Brain (organoid and tissue), 16 donors: ENCODE measurements at places on chromosomes 11 and 22. TPM values are rescaled to one million over a fixed set of nuclear protein-coding genes. Genes with fewer than 3 reads are reported as not detected.

The MMP27 gene
- polyA plus RNA-seq: not detected

The SAC3D1 gene
- 44.9 TPM for polyA plus RNA-seq

The CHADL gene
- 36.5 TPM for polyA plus RNA-seq

The UPK3A gene
- 13.6 TPM for polyA plus RNA-seq

The LGR4 gene
- 6.3 TPM for polyA plus RNA-seq

The HRAS gene
- polyA plus RNA-seq: 127 TPM

The C11orf65 gene
- 1.4 TPM for polyA plus RNA-seq

The ZNRF3 gene
- 10.9 TPM for polyA plus RNA-seq

The MAJIN gene
- polyA plus RNA-seq: not detected

The TENM4 gene
- polyA plus RNA-seq: 15.7 TPM

The MS4A1 gene
- not detected for polyA plus RNA-seq

The CARD16 gene
- polyA plus RNA-seq: 1.7 TPM

The PATE2 gene
- not detected for polyA plus RNA-seq

The F2 gene
- not detected for polyA plus RNA-seq

The POTEH gene
- polyA plus RNA-seq: not detected

The LYVE1 gene
- 4.1 TPM for polyA plus RNA-seq

The PRR14L gene
- 9.3 TPM for polyA plus RNA-seq

The PANX3 gene
- not detected for polyA plus RNA-seq

The MUC15 gene
- polyA plus RNA-seq: not detected

The KCNJ5 gene
- 1.3 TPM for polyA plus RNA-seq

The VSIG2 gene
- polyA plus RNA-seq: not detected

The GDPD5 gene
- 18.9 TPM for polyA plus RNA-seq

The HDHD5 gene
- 35.6 TPM for polyA plus RNA-seq

The PATZ1 gene
- 84.9 TPM for polyA plus RNA-seq

The WNT11 gene
- 1.0 TPM for polyA plus RNA-seq

The YPEL4 gene
- polyA plus RNA-seq: 25.0 TPM

The TREH gene
- polyA plus RNA-seq: not detected

The SBF1 gene
- polyA plus RNA-seq: 77.0 TPM

The SMTNL1 gene
- not detected for polyA plus RNA-seq

The TP53AIP1 gene
- polyA plus RNA-seq: 0.44 TPM

The RIC3 gene
- polyA plus RNA-seq: 4.9 TPM

The GAL3ST1 gene
- polyA plus RNA-seq: 16.0 TPM

The CST6 gene
- polyA plus RNA-seq: not detected

The C11orf54 gene
- 20.4 TPM for polyA plus RNA-seq

The GPR83 gene
- polyA plus RNA-seq: 3.4 TPM

The TIMP3 gene
- polyA plus RNA-seq: 47.8 TPM

The BEST1 gene
- 12.1 TPM for polyA plus RNA-seq

The RIMBP3B gene
- 0.34 TPM for polyA plus RNA-seq

The TMPRSS4 gene
- polyA plus RNA-seq: 0.51 TPM

The ANKRD13D gene
- polyA plus RNA-seq: 35.3 TPM

The OR51B2 gene
- not detected for polyA plus RNA-seq

The ALDH3B2 gene
- not detected for polyA plus RNA-seq

The APOBEC3H gene
- polyA plus RNA-seq: not detected

The OR52I2 gene
- polyA plus RNA-seq: not detected

The NCF4 gene
- polyA plus RNA-seq: 1.3 TPM

The SCUBE1 gene
- 0.29 TPM for polyA plus RNA-seq

The PTH gene
- polyA plus RNA-seq: not detected

The LMO2 gene
- polyA plus RNA-seq: 33.3 TPM

The CRYBB1 gene
- polyA plus RNA-seq: 7.1 TPM
